ENCODE measurements at places on chromosomes 2 and 18.

- DNase-seq, result no peak
Measured at GRCh38 chr2:105546628-105546974, 147.8 kb upstream of the FHL2 start.

GRCh38 chr2:88355486-88355885 lies 97.0 kb downstream of the FOXI3 start:
- DNase-seq, result no peak

DNA sequence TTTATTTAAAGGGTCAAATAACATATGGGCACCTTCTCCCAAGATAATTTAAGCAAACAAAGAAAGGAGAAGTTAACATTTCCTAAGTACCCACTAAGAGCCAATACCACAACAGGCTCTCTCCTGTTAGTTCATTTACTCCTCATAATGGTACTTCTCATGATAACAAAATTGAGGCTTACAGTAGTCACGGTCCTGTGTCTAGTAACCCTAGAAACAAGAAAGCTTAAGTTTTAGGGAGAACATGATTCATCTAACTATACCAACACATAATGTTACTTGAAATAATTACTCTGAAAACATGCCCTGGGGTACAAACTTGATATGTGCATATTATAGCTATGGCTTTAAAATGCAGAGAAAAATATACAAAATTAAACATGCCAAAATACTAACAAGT lies 19.8 kb downstream of the IWS1 start:
- no peak for DNase-seq

- DNase-seq, result no peak
Measured at GRCh38 chr2:14355102-14355501, 277.4 kb upstream of the LRATD1 start.

DNA sequence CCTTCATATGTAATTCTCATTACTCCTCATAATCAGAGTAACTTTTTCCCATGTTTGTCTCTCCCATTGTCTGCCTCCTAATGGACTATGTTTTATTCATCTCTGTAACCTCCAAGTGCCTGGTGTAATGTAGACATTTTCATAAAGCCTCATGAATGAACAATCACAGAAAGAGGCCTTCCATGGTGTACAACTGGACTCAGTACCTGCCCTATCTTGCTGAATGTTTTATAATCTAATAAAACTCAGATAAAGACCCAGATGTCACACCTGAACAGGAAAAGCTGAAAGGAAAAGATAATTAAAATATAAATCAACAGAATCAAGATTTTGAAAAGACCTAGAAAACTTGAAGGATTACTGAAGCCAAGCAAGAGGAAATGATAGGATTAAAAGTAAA lies 36.7 kb downstream of the RAB1A start:
- no peak for DNase-seq

DNA sequence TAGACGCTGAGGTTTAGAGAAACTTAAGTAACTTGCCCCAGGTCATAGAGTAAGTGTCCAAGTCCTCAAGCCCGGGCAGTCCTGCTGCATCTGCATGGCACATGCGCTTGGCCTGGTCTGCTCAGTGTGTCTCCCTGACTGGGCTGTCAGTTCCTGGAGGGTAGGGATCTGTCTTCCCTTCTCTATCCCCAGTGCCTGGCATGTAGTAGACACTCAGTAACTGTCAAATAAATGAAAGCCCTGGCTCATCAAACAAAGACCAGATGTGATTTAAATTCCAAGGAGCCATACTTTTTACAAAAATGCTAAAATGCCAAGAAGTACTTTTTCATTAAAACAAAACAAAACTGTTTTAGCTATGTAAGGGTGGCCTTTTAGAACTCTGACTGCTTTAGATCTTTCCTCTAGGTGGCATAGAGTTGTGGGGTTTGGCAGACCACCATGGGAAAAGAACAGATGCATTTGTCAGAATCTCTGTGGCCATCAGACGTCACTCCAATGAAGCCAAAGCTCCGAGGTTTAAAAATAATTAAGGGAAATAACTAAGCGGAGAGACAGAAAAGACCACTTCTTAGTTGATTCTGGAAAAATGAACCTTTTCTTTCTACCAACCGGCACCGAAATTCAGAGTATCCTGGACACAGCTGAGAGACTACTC lies 34.0 kb downstream of the EPAS1 start:
- DNase-seq, result no peak

DNA sequence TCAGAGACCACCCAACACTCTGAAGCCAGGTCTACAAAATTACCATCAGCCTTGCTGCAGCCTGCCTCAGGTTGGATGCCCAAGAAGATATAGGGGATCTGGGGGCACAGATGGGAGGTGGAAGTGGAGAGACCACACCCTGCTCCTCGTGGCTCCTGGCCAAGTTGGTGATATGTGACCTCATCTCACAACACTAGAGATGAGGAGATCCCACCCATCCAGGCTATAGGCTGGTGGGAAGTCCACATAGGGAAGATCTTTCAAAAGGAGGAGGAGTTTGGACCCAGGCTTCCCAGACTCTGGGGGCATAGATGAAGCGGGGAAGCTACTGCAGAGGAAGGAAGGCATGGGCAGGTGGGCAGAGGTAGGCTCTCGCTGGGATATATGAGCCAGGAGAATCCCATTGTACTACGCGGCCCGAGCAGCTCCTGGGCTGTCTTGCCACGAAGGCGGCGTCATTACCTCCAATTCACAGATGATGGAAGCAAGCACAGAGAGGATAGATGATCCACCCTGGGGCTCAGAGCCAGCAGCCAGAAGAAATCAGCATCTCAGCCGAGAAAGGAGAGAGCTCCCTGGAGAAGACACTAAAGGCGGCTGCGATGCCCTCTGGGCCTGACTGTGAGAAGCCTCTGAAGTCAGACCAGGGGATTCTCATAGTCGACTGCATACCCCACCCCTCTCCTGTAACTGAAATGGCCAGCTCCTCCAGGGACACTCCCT lies 96.0 kb downstream of the RHOB start:
- no peak for DNase-seq

DNA sequence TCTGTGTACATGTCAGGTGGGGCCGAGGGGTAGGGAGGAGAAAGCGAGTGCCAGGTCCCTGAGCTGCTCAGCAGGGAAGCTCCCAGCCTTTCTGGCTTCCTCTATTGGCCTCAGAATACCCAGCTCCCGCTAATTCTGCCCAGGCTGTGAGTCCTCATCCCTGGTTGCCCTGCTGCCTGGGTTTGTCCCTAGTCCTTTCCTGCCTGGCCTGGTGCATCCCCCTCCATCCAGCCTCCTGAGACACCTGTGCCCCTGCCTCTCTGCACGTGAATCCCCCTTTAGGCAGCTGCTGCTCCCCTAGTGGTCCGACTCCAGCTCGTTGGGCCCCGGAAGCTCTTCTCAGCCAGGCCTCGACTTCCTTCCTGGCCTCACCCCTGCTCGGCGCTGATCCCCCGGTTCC lies 54.6 kb downstream of the INHBB start:
- DNase-seq, result no peak

DNA sequence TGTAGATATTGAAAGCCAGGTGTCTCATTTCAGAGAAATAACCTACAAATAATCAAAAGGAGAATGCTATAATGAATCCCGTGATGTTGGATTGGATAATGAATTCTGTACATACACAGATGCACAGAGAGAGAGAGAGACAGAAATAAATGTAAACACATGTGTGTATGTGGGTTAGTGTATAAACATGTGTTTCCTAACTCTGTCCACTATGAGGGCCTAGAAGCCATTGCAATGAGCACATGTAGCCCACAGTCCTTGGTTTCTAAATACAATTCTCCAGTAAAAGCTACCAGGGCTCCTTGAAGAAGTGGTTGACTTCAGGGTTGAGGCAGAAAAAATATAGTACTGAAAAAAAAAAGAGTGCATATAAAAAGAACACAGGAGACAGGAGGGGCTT lies 109.5 kb downstream of the INHBB start:
- no peak for DNase-seq

DNA sequence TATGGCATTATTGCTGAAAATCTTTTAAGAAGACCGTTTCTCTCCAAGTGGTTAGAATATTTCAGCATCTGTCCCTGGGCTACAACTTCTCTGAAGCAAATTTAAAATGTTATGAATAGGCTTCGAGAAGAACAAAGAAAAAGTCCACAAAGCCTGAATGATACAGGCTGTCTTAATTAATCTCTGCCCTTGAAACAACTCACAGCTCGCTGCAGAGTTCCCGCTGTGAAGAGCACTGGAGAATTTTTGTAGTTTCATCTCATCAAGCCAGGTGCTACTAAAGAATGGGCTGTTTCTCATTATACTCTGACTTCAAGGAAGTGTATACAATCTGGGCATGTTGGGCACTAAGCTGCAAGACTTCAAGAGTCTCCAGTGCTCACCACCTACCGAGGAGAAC lies 67.6 kb downstream of the LAMA1 start:
- DNase-seq, result no peak

GRCh38 chr18:26637324-26637723 lies 89.0 kb upstream of the KCTD1 start:
- no peak for DNase-seq

DNA sequence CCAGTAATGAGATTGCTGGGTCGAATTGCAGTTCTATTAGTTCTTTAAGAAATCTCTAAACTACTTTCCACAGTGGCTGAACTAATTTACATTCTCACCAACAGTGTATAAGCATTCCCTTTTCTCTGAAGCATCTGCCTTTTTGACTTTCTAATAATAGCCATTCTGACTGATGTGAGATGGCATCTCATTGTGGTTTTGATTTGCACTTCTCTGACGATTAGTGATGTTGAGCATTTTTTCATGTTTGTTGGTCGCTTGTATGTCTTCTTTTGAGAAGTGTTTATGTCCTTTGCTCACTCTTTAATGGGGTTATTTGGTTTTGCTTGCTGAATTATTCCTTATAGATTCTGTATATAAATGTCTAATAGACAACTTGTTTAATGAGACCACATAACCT lies 69.6 kb upstream of the UGP2 start:
- no peak for DNase-seq

DNA sequence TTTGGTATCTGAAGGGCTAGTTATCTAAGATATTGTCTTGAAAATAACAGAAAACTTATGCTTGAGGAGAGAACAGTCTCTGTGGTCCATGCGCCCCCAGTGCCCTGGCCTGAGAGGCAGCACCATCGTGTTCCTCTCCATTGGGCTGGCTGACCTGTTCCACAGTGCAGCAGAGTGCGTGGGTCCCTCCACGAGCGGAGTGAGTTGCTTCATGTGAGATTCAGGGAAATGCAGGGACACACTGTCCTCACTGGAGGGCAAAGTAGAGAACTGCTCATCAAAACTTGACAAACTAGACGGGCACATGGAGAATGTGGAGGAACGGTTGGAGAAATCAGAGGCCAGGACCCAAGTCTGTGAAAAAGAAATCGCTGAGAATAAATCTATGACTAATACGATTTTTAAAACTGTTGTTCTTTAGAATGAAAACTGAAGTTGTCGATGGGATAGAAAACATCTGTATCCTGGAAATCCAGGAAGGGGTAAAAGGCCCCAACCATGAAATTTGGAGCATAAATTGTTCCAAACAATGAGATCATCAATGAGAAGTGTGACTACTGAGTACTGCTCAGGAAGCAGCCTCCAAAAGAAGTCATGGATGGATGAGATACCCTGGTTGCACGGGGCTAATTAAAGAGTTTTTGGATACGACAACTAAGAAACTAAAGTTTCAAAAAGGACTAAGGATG lies 58.1 kb downstream of the REV1 start:
- no peak for DNase-seq

DNA sequence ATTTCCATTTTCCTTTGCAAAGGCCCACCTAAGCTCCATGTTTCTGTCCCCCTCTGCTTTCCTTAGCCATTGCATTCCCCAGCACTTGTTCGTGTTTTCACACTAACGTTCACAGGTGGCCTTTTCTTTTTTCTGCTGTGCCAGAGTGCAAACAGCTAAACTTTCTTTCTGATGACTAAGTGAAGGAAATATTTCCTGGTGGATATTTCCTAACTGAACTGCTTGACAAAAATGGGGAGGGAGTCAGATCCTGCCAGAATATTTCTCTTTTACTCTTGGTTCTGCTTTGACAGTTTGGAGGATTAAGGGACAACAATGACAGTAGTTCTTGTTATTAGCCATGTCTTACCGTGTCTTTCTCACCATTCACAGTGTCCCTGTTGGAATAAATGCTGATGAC lies 344.0 kb downstream of the ARHGAP15 start:
- no peak for DNase-seq
